ENCODE measurements at places on chromosomes 1 and 21.

DNA sequence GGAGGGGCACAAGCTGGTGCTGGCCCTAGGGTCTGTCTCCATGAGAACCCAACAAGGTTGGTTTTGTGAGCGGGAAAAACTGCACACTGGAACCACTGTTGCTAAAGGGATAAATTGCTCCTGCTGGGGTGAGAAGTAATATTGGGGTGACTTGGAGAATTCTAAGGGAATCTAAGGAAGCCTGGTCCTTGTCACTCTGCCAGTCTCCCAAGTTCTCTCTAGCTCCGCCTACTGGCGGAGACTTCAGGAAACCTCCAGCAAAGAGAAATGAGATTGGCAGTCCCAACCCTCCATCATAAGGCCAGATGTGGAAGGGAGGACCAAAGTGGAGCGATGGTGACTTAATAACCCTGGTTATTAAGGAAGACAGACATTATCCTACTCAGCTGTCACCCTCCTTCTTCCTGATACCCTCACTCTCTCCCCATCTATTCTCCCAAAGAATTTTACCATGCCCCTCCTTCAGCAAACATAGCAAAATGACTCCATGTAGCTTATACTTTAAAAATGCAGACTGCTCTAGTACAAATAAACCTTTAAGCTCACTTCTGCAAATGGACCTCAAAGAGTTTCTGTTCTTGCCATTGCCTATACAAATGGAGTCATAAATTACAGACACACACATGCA is 2.7 kb downstream of the LCE1F start:
- no peak for DNase-seq

GRCh38 chr21:22138297-22139016 is 1140.2 kb downstream of the NCAM2 start:
- DNase-seq = no peak

GRCh38 chr21:42228709-42229220 is 9.8 kb downstream of the ABCG1 start:
- no peak for DNase-seq

DNA sequence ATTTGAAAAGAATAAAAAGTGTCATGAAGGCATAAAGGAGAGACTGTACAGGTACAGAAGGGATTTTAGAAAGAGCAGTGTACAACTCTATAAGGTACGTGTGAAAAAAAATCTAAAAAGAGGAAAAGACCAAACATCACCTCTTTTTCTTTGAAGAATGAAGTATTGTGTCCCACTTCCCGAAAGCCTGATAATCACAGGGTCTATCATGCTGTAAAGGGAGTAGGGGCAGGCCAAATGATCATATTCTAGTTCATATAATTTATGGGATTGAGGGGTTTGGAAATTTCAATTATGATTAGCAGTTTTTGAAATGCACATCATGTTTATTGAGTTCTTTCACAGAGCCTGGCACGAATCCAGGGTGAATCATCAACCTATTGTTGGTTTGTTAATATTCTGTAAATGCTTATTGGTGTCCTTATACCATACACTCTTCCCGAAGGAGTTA is 910 bp upstream of the RERE start:
- DNase-seq = no peak

DNA sequence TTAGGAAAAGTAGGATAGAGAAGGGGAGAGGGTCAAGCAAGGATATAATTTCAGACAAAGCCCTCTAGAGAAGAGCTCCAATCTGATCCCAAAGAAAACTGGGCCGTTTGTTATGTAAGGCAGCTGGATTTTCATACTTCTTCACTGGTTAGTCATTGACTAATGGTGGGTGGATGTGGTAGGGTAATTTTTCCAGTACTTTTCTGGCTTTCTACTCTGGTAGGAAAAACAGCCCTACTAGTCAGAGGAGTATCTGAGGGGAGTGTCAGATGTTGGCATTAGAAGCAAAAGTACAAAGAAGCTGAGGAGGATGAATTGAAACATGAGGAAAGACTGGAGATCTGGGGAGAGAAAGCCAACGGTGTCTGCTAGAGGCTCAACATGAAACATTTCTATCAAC is 145.3 kb downstream of the TNFSF18 start:
- no peak for DNase-seq

DNA sequence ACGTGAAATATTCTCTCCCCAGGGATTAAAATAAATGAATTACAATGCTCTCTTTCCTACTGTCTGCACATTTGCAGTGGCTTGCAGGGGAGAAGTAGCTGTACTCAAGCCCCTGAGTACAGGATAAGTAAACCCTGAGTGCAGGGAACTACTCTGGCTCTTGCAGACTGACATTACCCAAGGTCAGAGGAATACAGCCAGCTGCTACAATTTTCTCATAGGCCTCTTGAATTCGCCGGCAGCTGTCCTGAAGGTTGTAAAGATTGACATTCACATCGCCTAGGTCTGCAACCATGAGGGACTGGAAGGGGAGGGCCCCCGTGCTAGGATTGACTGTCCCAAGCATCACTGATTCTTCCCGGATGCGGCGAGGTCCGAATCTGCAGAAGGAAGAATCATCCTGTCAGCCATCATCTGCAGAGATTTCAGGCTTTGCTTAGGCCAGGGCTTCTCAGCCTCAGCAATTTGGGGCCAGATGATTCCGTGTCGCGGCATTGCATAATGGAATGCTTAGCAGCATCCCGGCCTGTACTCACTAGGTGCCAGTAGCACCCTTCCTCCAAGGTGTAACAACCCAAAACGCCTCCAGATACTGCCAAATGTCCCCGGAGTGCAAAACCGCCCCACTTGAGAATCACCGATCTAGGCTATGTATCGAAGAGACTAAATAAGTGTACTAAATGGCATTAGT is 1.7 kb downstream of the AGMAT start:
- DNase-seq = no peak

DNA sequence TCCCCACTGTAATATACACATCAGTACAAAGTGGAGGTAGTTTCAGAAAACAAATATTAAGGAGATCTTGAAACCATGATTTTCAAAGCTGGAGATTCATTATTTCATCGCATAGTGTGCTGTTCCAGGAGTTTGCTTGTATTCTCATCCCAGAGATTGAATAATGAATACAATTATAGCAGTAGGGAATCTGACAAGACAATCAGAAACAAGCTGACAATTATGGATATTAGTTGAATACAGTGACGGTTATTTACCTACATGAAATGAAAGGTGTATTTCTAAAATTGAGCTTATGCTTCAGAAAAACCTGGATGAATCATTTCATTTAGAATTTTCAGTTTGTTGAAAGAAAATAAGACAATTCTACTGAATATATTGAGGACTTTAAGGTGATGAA is 2119.0 kb downstream of the MRPL39 start:
- DNase-seq = no peak

DNA sequence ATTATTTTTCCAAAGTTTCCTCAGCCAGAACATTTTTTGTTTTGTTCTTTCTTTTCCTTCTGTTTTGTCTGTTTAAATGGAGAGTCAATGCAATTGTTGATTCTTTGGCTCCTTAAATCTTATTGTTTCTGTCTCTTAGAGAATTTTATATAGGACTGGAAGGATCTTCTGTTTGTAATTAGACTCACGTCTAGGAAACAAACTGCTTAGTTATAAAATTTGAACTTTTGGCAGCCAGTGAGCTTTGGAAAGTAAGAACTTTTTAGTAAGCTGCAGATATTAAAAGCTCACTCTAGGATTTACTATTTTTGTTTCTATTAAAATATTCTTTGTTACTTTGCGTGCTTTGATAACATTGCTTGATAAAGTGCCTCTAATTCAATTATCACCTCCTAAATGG is 109.8 kb upstream of the HNRNPU start:
- no peak for DNase-seq

- DNase-seq = no peak
Observed at GRCh38 chr1:210764536-210764935, 369.4 kb downstream of the KCNH1 start.

DNA sequence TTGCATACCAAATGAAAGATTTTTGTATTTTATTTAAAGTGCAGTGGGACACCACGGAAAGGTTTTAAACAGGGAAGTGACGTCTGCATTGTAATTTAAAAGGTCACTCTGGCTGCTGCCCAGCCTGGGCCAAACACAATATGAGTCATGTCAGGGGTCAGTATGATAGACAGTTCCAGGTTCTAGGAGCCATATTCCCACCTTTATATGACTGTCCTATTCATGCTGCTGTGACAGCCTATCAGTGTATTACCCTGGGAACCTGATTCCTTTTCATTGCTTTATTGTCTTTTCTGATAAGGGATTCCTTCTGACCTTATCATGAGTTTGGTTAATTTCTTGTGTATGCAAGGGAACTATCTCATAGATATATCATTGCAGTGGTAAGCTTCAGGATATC is 5.3 kb downstream of the VANGL1 start:
- DNase-seq = no peak

- DNase-seq = no peak
Observed at GRCh38 chr1:209455145-209455544, 128.4 kb upstream of the CAMK1G start.

GRCh38 chr1:180586671-180587155 is 27.9 kb downstream of the OVAAL start:
- DNase-seq = no peak

DNA sequence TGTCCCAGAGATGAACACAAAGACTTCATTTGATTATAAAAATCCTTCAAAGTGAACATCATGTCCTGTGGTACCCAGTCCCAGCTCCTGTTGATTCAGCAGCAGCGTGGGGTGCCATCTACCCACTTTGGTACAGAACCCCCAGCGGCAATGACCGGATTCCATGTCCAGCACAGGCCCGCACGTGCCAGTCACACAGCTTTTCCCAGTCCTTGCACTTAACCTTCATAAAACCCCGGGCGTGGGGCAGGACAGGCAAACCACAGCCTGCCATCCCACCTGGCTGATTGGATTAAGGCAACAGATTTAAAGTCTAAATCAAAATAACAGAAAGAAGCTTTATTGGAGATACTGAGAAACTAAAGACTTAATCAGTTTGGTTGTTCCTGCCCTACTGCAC is 15.5 kb downstream of the CEP104 start:
- no peak for DNase-seq

- DNase-seq = no peak
Observed at GRCh38 chr1:12410351-12410750, 180.5 kb downstream of the VPS13D start.

DNA sequence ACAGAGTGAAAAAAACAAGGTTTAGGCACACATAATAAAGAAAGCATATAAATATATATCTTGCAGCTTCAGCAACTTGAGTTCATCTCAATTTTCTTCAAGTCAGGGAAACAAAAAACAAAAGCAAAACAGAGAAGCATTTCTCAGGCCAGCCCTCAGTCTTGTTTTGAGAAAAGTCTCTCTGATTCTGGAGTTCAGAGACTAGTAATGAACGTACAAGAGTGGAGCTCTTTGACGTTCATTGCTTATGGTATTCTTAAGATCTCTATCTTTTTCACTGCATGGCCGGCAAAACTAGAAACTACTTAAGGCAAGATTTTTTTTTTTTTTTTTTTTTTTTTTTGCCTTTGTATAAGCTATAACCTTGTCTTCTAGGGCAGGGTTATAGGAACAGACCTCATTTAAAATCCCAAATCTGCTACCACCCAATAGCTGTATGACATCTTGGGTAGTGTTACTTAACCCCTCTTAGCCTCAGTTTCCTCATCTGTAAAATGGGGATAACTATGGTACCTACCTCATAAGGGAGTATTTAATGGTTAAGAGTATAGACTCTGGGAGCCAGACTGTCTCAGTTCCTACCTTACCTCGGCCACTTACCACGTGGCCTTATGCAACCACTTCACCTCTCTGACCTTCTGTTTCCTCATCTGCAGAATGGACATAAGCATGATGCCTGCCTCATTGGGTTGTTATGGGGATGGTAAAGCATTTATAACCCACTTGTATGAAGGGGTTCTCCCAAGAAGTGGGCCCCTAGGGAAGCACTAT is 33.6 kb downstream of the LMO4 start:
- no peak for DNase-seq

GRCh38 chr1:187032982-187033692 is 204.4 kb downstream of the PLA2G4A start:
- no peak for DNase-seq

- DNase-seq = no peak
Observed at GRCh38 chr1:153852170-153852569, 70.6 kb downstream of the GATAD2B start.

- DNase-seq = no peak
Observed at GRCh38 chr1:65459397-65459768, 38.9 kb downstream of the LEPR start.

DNA sequence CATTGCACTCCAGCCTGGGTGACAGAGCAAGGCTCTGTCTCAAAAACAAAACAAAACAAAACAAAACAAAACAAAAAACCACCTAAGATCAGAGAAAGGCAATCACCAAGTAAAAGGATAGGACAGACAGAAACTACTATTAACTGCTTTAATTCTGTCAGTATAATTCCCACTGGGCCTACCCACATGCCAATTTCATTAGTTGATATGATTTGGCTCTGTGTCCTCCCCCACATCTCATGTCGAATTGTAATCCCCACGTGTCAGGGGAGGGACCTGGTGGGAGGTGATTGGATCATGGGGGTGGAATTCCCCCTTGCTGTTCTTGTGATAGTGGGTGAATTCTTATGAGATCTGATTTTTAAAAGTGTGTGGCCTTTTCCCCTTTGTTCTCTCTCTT is 27.2 kb upstream of the CAPZB start:
- no peak for DNase-seq

- DNase-seq = no peak
Observed at GRCh38 chr1:25369241-25369640, 31.1 kb downstream of the TMEM50A start.

DNA sequence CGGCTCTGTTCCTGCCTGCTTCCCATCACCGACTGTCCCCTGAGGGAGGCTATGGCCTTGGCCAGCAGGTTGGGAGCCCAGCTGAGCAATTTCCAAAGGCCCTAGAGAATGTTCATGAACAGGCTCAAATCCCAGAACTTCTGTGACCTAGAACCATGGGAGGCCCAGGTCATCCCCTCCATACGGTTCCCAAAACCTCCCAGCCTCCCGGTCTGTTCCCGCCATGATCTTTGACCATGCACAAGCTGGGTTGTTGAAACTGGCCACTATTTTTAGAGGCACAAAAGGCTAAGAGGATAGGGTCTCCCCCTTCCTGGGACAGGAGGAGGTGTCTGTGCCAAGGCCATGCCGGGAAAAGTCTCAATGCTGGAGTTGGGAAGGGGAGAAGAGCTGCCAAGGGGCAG is 27.5 kb downstream of the EPHA2 start:
- no peak for DNase-seq

DNA sequence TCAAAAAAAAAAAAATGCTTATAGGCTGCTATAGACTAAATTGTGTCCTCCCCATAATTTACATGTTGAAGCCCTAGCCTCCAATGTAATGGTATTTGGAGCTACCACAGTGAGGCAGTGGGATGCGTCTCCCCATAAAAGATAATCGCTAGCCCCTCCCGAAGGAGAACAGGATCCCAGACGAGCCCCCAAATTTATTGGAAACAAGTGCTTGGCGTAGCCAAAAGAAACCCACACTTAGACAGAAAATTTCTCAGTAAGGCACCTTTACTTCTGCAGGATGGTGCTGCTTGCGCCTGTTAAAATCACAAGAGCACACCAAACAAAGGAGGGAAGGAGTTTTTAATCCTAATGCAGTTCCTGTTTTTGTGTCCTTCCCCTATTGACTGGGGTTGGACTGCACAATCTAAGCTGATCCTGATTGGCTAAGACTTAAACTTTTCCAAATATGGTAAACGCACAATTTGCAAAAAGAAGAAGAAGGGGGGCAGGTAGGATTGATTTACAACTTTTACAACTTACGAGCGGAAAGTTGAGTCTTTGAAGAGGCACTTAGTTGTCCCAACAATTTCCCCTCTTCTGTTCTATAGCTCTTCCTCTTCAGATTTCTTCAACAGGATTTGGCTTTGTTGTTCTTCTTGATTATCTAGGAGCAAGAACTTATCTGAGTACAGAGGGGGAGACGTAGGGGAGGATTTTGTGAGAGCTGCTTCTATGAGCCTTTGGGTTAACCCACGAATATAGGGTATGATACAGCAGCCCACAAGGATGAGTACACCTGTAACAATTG is 3.0 kb upstream of the IPP start:
- DNase-seq = no peak

Measured in activated CD8-positive, alpha-beta memory T cell treated with anti-CD3 and anti-CD28 coated beads for 1 hour (primary cell).